ENCODE measurements at places on chromosomes 3 and 15. TPM values are rescaled to one million over a fixed set of nuclear protein-coding genes. Genes with fewer than 3 reads are reported as not detected.

Gene CHDH
- 1.2 TPM for total RNA-seq

- DNase-seq = no peak
Observed at GRCh38 chr3:50657407-50657806, 17.3 kb upstream of the DOCK3 start.

DNA sequence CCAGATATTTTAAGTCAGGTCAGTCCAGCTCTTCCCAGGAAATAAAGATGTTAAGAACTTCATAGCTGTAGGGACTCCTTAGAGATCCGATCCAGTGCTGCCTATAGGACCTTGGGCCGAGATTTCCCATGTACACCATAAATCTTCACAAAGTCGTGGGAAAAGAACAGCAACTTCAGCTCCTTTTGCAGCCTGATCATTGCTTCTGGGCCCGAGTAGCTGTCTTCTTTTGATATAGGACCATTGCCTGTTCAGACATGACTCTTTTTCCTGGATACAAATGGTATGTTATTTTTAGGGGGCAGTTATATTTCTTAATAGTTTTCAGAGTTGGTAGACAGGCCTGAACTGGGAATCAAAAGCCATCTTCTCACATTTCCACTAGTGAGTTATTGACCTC is 20.5 kb downstream of the IL1RAP start:
- DNase-seq = no peak

Gene PRTG
- 13.4 TPM for total RNA-seq
